ENCODE measurements at places on chromosomes 16 and 17. TPM values are rescaled to one million over a fixed set of nuclear protein-coding genes. Genes with fewer than 3 reads are reported as not detected.

PRR29 gene
- not detected for polyA plus RNA-seq

TBC1D3I gene
- polyA plus RNA-seq, result not detected

PPP1R27 gene
- polyA plus RNA-seq, result not detected

RNF213 gene
- polyA plus RNA-seq, result 51.6 TPM

QPRT gene
- polyA plus RNA-seq, result 31.6 TPM

GRCh38 chr17:42221886-42222745 lies 27.8 kb upstream of the GHDC start:
- DNase-seq, result peak; percentile 70

- DNase-seq, result no peak
Observed at GRCh38 chr17:50144845-50145531, 5.5 kb downstream of the PPP1R9B start.

GRCh38 chr16:12468552-12468951 lies 335.1 kb downstream of the CPPED1 start:
- no peak for DNase-seq

- DNase-seq, result peak; percentile 82
Observed at GRCh38 chr16:85335584-85336491, 223.6 kb upstream of the CIBAR2 start.

DNA sequence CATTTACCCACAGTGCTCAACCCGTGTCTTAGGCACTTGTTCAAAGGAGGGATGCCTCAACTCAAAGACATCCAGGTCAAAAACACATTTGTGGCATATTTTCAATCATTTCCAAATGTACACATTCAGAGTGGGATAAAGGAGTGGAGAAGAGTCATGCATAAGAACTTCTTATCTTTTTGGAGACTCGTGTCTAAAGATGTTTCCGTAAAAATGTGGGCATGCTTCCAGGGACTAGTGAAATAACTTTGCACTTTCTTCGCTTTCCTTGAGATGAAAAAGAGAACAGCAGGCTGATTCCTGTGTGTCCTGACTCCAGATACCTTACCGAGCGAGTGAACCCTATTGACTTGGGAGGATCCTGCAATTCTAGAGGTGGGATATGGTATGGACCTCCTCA lies 256.6 kb upstream of the KCNJ16 start:
- no peak for DNase-seq
